ENCODE measurements at places on chromosomes 11 and 22. TPM values are rescaled to one million over a fixed set of nuclear protein-coding genes. Genes with fewer than 3 reads are reported as not detected.

The FGF3 gene
- total RNA-seq = 0.30 TPM

The AIFM3 gene
- 0.20 TPM for total RNA-seq

The OR52W1 gene
- not detected for total RNA-seq

The TALDO1 gene
- total RNA-seq = 134 TPM

The SYCE3 gene
- not detected for total RNA-seq

The SOX10 gene
- total RNA-seq = 4.3 TPM

The ZP1 gene
- total RNA-seq = 0.49 TPM

The UBQLN3 gene
- total RNA-seq = 0.49 TPM

The CARD10 gene
- total RNA-seq = 3.3 TPM

The TTC9C gene
- total RNA-seq = 23.9 TPM

The GAL gene
- 5.3 TPM for total RNA-seq

The OR52N4 gene
- not detected for total RNA-seq

The SDHD gene
- total RNA-seq = 124 TPM

The PLAAT5 gene
- total RNA-seq = 8.2 TPM

The RASL10A gene
- 0.39 TPM for total RNA-seq

The PLEKHB1 gene
- total RNA-seq = 0.20 TPM

The ZNHIT2 gene
- 3.3 TPM for total RNA-seq

The CRYBB2 gene
- not detected for total RNA-seq

The DNAJB7 gene
- not detected for total RNA-seq

The MYO18B gene
- total RNA-seq = 17.6 TPM

The ZPR1 gene
- total RNA-seq = 21.8 TPM

The KRTAP5-9 gene
- total RNA-seq = not detected

The PANX1 gene
- 38.8 TPM for total RNA-seq

The MEI1 gene
- 0.59 TPM for total RNA-seq

The ASRGL1 gene
- 1.5 TPM for total RNA-seq

The RHOG gene
- total RNA-seq = 7.6 TPM

The MLC1 gene
- 3.1 TPM for total RNA-seq
